Thyroid gland (tissue), 4 donors: ENCODE measurements at places on chromosomes 1 and 21. TPM values are rescaled to one million over a fixed set of nuclear protein-coding genes. Genes with fewer than 3 reads are reported as not detected.

DNA sequence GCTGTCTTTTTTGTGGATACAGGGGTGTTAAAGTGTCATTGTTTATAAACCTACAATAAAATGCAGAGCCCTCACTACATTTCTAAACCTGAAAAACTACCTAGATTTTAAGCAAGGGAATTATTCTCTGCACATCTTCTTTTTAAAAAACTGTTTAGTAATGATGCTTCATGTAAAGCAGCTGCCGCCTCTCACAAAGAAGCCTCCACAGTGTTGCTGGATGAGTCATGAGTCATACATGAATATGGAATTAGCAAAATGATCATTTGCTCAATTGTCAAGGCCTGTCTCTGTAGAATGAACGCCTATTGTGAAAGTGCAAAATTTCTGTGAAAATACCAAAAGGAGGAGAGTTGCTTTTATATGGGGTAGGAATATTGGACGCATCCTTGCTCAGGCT is 259.5 kb upstream of the CHRM3 start:
- no peak for DNase-seq

- no peak for DNase-seq
Measured at GRCh38 chr21:39913706-39914305, 46.6 kb downstream of the PCP4 start.

- DNase-seq: peak; percentile 93
Measured at GRCh38 chr1:41537788-41538351, 53.4 kb upstream of the EDN2 start.

DNA sequence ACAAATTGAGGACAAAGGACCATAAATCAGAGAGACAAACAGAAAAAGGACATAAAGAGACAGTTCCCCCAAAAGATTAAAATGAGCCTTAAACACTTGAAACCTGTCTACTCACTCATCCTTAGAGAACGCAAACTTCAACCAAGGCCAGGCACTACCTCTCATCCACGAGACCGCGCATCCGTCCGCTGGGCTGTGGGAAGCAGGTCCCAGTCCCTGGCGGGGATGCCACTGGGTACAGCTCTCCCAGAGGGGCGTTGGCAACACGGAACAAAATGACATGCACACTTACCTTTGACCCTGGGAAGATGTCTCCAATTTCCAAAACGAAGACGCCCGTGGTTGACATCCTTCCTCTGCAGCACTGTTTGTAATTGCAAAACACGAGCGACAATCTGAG is 16.5 kb upstream of the ADARB1 start:
- DNase-seq: no peak

GRCh38 chr1:119482517-119483425 is 24.2 kb upstream of the HSD3B1 start:
- no peak for DNase-seq

DNA sequence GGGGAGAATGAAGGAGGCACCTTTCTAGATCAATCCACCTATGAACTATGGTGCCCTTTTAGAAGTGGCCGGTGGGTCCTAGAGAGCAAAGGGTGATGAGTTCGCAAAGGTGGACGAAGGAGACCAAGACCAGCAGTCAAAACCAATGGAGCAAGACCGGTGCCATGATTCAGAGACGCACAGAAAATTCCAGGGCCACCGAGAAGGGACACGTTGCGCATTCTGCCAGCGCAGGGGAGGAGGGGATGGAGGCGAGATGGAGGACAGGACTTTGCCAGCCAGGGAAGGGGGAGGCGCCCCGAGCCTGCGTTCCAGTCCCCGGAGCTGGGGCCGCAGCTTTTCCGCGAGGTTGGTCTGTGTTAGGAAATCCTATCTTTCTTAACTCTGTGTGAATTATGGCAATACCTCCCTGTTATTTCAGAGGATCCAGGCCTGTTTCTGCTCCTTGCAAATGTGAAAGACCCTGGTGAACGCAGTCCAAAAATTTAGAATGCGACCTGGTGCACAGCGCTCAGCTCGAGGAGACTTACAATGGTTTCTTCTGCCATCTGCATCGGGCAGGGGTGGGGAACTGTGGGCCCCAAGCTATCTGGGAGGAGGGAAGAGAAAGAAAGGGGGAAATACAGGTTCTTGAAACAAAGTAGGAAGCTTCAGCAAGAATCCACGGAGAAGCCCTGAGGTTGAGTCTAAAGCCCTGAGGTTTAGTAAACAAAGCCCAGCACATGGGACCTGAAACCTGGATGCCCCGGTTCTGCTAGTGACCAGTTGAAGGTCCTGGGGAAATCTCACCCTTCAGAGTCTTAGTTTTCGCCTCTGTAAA is 129.4 kb downstream of the MRPS6 start:
- DNase-seq: peak; percentile 90

Gene PRELP
- total RNA-seq: 38.5 TPM

Gene S100A4
- 251 TPM for total RNA-seq
